ENCODE measurements at places on chromosomes 4 and X.

DNA sequence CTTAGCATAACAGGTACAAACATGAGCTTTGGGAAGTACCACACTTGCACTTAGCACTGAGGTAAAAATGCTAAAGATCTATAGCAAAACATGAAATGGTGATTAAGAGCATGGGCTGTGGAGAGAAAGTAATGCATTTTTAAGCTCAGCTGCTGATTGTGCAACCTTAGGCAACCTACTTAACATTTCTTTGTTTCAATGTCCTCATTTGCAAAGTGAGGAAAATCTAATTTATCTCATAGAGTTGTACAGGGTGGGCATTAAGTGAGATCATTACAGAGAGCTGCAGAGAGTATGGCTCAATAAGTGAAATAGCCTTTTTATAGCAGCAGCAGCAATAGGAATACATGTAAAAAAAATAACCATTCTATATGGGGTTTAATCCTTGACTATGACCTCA, 87.0 kb downstream of the PAK3 start:
- no peak for DNase-seq

DNA sequence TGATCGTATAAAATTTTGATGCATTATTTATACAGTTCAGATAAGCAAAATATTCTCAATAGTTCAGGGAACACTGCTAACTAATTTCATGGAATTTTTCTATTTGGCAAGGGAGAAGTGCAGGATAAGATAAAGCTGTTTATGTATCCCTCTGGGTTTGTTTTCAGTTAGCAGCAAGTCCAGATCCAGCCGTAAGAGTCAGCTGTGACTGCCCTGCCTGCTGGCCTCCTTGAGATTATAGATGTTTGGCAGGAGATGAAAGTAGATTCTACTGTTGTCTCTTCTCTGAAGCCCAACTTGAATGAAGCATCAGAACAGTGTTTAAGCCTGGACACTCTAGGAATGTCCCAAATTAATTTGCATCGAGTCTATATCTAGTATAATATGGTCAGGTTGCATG, 29.5 kb downstream of the ANTXR2 start:
- no peak for DNase-seq

DNA sequence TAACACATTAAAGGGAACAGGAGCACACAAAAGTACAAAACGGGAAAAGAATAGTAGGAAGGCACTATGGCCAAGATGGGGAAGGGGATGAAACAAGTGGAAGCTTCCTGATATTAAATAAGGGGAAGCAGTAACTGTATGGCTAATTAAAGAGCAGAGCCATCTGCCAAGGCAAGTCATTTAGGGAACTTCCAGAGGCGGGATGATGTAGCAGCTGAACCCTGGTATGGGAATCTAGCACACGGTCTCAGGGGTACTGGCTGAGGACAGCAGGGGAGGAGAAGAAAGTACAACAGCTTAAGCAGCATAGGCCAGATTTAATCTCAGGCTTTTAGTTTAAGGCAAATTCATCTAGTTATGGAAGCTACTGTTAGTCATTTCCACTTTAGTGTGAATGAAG, 59.1 kb downstream of the IGFBP7 start:
- no peak for DNase-seq

DNA sequence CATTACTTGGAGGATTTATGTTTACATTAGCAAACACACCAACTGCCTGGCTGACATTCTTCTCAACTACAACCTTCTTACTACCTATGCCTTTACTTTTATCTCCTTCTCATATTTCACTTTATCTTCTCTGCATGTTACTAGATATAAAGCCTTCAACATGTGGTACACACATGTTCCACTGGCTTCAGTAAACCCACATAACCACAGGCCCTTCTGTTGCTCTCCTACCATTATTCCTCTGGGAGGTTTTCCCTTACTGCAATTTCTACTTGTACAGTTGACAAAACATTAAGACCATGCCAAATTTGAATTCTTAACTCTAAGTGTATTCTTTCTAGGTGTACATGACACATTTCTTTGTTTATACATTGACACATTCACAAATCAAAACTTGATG, 133.1 kb downstream of the ARAP2 start:
- no peak for DNase-seq

DNA sequence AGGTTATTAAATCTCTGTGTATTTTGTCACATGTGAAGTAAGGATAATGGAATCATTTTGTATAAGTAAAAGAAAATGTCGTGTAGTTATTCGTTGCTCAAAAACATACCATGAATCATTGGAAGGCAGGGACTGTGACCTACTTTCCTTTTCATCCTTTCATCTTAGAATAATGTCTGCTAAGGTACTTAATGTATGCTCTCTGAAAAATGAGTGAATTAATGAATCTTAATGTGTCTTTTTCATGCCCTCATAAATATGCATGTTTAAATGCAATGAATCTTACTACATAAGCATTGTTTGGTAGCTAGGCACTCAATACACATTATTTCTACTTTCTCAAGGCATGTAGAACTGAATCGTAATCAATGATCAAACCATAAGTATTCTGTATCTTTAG, 343.9 kb downstream of the MAGEB5 start:
- no peak for DNase-seq

GRCh38 chrX:17591741-17592110, 145.6 kb upstream of the SCML1 start:
- no peak for DNase-seq

GRCh38 chr4:8940792-8941491, 69.3 kb upstream of the HMX1 start:
- no peak for DNase-seq

GRCh38 chrX:19595043-19595677, 79.9 kb upstream of the MAP3K15 start:
- DNase-seq = no peak

DNA sequence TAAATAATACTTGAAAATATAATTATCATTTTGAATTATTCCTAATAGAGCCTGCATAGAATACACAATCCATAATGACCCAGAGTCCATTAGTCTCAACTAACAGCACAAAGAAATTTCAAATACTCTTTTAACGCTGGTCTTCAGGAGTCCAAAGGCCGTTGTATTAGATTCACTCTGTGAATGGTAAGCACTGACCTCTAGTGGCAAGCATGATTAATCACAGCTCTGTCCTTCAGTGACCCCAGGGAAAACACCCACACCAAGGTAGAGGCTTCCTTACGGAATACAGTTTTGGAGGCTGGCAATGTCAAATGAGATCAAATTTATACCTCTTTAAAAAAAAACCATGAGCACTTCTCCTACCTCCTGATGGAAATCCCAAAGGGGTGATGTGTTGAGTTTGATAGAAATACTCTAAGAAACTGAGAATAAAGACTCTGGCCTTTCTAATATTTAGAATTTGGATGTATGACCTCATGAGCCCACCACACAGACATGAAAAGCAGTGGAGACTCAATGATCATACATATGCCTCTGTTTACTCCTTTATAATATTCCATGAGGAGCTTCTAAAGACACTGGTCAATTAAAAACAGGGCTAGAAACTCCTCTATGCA, 147.2 kb upstream of the DKK2 start:
- DNase-seq = no peak

GRCh38 chrX:24005028-24005427, 22.0 kb downstream of the KLHL15 start:
- no peak for DNase-seq

DNA sequence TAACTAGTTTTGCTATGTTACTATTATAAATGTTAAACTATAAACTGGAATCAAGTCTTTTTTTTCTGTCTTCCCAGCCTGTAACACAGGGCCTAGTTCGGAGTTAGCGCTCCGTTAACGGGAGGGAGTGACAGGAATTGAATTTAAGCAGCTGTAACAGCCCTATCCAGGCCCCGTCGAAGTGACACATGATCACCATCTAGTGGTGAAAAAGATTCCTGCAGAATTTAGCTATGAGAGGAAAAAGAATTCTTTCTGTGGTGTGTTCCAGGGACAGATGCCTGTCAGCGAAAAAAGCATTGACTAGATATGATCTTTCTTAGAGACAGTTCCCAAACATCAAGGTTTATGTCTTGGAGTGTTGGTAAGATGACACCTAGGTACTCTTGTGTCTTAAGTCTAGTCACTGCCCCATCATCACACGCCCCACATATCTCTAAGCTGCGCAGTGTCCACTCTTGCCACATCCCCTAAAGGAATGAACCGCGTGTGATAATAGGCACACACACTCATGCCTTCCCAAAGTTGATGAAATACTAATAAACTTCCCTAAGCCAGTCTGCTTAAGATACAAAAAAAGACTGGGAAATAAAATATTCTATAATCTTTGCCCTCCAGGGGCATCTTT, 2.1 kb downstream of the GAB3 start:
- peak; percentile 24 for DNase-seq

DNA sequence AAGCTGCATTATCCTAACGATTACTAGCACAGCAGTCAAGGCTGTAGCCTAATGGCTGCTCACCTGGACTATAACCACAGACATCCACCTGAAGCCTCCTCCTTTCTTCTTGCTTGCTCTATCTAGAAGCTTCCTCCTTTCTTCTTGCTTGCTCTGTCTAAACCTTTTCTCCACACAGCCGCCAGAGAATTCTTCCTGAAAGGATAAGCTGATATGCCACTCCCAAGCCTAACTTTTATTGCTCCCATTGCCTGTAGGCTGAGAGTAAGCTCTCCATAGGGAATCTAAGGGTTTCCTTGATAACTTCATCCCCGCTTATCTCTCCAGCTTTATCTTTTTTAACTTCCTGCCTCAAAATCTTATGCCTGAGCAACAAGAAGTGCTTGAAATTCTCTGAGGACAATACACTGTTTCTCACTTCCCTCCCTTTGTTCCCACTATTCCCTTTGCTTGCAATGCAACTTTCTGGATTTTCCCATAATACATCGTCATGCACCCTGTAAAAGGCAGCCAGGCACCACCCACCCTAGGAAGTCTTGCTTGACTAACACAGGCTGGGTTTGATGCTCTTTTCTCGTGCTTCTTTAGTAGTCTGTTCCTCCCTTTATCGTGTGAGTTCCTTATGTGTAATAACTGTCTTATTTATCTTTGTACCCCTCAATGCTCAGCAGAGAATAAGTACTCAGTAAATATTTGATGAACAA, 1.4 kb upstream of the LRIT3 start:
- DNase-seq = no peak

- no peak for DNase-seq
Measured at GRCh38 chr4:142974328-142974727, 128.2 kb upstream of the INPP4B start.

DNA sequence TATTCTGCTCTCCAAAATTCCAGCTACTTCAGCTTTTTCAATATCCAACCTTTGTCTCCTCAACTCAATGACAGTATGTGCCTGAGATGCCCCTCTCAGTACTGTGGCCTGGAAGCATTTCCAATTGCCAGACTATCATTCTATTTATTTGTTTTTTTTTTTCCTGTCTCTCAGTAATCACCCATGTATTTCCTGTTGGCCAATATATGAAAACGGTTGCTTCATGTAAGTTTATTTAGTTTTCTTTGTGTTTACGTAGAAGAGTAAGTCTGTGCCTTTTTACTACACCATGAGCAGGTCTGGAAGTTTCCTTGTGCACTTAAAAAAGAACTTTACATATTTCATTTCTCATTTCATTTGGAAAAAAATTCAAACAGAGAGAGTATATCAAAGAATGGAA, 537.5 kb upstream of the SPANXN1 start:
- DNase-seq = no peak

DNA sequence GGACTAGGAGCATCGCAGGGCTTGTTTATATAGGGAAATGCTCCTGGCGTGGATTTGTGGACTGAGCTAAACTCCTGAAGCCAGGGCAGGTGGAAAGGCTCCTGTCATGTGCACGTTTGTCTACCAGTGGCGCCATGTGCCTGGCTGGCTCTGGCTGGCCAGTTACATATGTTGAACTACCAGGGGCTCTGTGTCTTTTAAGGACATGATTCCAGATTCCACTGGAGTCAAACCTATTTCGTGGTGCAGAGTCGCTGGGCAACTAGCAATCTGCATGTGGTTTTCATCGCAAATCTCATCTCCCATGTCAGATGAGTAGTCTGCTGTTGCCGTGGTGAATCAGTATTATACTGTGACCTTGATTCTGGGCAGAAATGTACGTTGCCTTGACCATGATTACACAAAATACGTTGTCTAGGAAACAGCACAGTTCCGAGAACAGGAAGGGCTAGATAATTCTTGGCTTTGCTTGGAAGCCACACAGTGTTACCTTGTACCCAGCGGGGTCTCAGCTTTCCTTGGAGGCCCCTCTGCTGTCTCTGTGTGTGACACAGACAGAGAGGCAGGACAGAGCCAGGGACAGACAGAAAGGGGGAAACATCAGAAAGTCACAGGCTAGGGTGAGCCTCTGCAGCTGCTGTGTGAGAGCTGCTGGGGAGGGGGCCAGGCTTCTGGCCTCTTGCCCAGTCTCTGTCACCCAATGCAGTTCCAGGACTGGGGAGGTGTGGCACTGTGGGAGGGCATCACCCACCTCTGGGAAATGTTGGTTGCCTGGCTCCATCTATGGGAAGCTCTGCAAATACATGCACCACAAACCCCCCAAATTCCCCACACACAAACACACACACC, 19.2 kb downstream of the PNMA6E start:
- DNase-seq = no peak

DNA sequence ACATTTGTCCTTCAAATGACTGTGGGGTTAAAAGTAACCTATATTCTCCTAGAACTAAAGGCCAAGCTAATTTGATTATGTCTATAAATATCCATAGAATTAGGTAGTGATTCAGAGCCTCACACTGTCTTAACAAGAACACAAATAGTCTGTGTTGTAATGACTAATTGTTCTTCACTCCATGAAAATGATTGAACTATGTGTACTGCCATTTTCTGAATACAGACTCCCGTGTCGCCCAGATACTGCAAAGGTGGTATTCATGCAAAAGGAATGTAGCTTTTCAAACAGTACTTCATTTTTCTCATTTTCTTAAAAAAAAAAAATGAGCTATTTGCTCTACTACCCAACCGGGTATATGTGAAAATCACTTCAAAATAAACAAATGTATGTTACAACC, 11.3 kb upstream of the PHKA2 start:
- DNase-seq = no peak

DNA sequence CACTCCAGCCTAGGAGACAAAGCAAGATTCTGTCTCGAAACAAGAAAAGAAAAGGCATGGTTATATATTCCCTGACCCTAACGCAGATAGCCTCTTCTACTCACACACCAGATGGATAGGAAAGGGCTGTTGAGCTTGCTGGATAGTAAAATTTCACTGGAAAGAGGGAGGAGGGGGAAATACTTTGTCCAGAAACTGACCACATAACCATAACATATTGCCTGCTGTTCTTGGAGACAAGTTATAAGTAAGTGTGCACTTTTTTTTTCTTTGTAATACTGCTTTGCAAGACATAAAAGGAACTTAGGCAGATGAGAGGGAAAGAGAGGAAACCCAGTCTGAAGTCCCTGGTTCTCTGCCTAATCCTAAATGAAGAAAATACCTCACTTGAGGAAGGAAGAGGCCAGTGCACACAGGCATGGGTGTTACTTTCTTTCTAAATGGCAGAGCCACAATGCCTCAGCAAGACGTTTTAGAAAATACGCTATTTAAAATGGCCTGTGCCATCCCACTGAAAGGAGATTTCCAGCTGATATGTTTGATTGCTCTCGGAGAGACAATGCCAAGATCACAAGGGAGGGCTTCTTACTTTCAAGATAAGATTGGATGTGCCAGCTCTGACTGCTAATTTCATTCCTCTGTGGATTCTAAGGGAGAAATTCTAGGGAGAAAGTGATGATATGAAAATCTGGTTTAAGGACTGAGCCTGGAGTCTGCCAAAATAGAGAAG, 140.6 kb downstream of the DCTD start:
- DNase-seq = no peak

GRCh38 chr4:146637621-146638332, 916 bp upstream of the POU4F2 start:
- no peak for DNase-seq

GRCh38 chr4:55633903-55634302, 2.2 kb downstream of the NMU start:
- no peak for DNase-seq
